ENCODE measurements at places on chromosomes 3 and 15.

DNA sequence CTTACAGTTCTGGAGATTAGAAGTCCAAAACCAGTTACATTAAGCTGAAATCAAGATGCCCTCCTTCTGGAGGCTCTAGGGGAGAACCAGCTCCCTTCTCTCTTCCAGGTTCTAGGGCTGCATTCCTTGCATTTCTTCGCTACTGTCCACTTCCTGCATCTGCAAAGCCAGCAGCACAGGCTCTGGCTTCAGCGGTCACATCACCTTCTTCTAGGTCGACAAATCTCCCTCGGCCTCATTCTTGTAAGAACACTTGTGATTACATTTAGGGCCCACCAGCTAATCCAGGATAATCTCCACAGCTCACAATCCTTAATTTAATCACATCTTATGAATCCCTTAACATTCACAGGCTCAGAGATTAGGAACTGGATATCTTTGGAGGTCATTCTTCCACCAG is 73.8 kb downstream of the MINAR1 start:
- no peak for DNase-seq

- DNase-seq: no peak
Observed at GRCh38 chr3:161498259-161498921, 1.8 kb downstream of the OTOL1 start.

- DNase-seq: no peak
Observed at GRCh38 chr15:51924156-51925068, 47.2 kb downstream of the LEO1 start.

GRCh38 chr15:89633585-89633984 is 21.7 kb downstream of the KIF7 start:
- no peak for DNase-seq

DNA sequence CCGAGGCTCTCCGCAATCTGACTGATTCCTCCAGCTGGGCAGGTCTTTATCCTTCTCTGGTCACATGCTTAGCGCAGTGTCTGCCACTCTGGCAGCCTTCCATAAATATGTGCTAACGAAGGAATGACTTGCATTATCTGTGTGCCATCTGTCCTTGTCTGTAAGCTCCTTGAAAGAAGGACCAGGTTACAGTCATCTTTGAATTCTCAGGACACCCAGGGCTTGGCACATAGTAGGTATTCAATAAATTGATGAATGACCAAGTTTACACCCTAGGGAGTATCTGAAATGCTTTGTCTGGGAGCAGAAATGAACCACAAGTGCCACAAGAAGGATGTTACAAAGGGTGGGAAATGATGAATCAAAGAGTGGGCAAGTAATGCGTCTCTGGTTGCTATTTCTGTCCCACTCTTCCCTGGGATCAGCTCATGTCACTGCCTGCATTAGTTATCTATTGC is 16.5 kb upstream of the FAM3D start:
- peak; percentile 55 for DNase-seq

DNA sequence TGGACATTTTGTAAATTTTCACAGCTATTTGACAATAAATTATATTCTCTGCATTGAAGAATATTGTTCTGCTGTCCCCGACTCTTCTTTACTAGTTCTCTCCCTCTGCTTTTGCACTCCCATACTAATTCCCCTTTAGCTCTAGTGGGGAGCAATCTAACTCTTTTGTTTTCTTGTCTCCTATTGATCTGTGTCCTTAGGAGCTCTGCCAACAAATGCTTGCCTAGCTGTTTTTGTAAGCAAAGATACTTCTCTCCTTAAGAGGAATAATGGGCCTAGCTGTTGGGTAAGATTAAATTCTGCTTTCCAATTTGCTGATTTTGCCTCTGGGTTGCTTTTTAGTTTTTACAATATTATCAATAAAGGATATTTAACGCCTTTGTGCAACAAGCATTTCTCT is 17.7 kb downstream of the ADAMTSL3 start:
- DNase-seq: no peak

GRCh38 chr3:158233791-158234190 is 123.9 kb downstream of the RSRC1 start:
- DNase-seq: no peak

- DNase-seq: no peak
Observed at GRCh38 chr15:78873793-78874765, 1.4 kb downstream of the MORF4L1 start.

DNA sequence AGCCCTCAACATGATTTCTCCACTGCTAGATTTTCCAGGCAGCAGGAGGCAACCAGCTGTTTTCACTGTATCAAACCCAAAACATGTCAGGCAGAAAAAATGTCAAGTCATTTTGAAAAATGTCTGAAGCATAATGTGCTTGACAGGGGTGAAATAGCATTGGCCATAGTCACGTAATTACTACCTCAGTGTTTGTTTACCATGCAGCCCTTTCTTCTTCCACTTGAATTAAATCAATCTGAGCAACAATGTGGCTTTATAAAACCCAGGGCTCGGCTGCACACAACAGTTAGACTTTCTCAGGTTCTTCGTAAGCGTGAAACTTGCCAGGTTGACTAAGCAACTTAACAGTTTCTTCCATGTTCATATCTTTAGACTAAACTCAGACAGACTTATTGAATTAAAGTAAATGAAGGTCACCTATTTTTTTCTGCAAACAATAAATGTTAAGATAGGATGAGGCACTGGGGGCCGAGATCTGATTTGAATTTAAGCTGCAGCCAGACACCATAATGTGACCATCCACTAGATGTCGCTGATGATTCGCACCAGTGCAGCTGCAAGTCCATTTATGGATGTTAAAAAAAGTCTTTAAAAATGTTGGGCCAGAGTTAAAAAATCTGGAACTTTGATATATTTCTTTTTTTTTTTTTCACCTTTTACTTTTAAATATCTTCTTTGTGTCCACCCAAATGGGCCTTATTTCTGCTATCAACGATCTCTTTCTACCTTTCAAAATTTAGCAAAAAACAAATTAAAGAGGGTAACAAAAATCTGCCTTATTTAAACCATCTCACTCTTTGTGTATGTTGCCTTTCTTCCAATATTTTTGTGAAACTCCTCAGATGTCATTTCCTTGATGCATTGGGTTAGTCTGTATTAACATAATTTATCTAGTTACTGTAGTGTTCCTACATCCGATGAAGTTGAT is 305.9 kb downstream of the CACNA2D3 start:
- peak; percentile 75 for DNase-seq

- no peak for DNase-seq
Observed at GRCh38 chr15:39299486-39300267, 281.2 kb upstream of the THBS1 start.

GRCh38 chr3:140863580-140864009 is 78.0 kb upstream of the SLC25A36 start:
- peak; percentile 31 for DNase-seq

DNA sequence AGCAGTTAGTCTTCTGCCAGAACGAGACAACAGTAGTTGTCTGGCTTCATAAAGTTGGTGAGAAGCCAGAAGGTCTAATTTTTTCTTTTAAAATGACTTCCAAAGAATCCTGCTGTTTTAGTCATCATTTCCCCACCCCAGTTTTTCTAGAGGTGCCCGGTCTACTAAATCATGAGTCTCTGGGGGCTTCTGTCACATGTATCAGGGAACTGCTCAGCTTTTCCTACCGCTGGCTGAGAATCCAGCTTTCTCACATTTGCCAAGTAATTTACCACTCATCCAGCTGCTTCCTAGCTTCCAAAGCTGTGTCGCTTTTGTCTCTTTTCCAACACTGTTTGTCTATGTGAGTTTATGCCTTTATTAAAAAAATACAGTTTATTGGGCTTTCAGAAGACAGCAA is 183.3 kb downstream of the NSUN3 start:
- DNase-seq: peak; percentile 44

- DNase-seq: no peak
Observed at GRCh38 chr15:39025321-39025720, 460.7 kb upstream of the RASGRP1 start.

DNA sequence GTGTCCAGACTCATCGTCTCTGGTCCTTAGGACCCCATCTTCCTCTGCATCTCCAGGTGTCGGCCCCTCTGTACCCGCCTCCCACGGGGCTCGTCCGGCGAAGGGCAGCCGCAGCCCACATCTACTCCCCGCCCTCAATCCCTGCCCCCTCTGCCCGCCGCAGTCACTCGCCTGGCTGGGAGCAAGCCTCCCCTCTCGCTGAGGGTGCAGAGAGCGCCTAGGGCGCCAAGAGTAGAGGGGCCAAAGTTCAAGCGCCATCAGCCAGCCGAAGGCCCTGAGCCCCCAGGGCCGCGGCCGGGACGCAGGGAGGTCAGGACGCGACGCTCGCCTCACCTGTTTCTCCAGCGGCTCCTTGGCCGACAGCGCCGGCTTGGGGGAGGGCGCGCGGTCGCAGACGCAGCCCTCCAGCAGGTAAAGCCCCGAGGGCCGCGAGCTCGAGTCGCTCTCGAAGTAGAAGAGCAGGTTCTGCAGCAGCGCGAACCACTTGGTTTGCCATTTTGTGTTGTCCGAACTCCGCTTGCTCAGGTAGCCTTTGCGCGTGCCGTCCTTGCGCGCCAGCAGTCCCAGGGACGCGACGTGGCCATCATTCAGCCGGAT is 592 bp downstream of the RASGRF1 start:
- no peak for DNase-seq

DNA sequence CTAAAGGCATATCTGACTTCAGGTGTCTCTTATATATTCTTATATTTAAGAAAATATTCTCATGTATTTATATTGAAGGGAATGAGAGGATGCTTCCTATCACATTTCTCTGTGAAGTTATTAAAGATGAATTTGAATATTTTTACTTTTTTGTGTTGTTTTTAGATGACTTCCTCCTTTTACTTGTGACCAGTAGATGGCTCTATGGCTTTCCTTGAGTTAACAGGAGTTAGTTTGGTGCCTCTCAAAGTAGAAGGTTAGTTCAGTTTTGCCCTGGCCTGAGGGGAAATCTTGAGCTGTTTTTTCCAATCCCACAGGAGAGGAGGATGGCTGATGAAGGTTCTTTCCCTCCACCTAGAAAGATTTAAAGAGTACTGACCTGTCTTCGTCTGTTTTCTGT is 80.7 kb downstream of the SQOR start:
- DNase-seq: no peak

DNA sequence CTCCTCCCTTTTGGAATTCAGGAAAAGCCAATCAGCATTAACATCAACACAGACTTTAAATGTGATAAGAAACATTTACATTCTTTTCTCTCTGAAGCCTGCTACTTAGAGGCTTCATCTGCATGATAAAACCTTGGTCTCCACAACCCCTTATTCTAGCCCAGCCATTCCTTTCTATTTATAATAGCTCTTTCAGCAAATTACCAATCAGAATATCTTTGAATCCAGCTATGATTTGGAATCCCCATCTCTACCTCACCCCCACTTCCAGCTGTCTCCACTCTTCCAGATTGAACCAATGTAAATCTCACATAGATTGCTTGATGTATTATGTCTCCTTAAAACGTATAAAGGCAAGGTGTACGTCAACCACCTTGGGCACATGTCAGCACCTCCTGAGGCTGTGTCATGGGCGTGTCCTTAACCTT is 139.7 kb downstream of the TUSC7 start:
- DNase-seq: no peak

DNA sequence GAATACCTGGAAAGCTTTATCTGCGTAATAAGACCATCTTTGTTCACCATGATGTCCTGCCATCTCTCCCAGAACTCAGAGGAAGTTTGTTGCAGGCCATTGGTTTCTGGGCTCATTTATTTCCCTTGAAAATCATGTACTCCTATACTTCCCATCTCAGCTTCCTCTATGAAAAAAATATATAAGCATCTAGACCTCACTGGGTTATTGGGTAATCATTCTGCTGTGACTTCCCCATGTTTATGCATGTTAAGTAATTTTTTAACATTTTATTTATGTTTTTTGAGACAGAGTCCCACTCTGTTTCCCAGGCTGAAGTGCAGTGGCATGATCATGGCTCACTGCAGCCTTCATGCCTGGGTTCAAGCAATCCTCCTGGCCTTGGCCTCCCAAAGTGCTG is 184.5 kb downstream of the ZPLD1 start:
- no peak for DNase-seq

- no peak for DNase-seq
Observed at GRCh38 chr15:84969257-84969656, 12.4 kb upstream of the PDE8A start.

DNA sequence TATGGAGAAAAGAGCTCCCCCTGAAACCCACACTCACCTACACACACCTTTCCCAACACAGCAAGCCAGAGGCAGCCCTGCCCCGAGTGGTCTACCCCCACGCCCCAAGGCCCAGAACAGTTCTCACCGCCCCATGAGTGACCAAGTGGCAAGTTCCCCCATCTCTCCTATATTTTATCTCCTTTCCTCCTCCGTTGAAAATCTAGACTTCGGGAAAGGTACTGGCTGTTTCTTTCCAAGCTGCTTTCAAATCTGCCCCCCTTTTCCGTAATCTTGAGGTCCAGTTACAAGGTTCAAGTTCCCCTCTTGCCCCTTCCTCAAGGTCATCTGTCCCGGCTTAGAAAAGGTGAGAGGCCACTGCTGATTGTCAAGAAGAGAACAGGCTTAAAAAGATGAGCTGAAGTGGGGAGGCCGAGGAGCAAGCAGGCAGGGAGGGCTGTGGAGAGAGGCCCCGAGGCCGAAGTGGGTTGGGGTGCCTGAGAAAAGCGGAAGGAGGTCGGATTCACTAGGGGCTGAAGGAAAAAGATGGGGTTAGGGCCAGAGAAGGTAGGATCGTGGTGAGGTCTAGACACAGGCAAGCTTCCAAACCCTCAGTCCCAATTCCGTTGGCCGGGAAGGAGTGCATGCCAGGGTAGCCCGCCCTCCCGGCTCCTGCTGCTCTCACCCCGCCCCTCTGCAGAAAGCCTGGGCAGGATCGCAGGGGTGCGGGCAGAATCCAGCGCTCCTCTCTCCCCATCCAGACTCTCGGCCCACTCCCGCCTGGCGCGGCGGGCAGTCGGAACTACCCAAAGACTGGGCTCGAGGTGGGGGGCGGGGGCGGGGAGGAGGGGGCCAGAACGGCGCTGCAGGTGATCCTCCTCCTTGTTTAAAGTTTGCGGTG is 1.7 kb downstream of the SEMA5B start:
- DNase-seq: peak; percentile 53

GRCh38 chr15:96170979-96171739 is 159.3 kb upstream of the NR2F2 start:
- DNase-seq: no peak

DNA sequence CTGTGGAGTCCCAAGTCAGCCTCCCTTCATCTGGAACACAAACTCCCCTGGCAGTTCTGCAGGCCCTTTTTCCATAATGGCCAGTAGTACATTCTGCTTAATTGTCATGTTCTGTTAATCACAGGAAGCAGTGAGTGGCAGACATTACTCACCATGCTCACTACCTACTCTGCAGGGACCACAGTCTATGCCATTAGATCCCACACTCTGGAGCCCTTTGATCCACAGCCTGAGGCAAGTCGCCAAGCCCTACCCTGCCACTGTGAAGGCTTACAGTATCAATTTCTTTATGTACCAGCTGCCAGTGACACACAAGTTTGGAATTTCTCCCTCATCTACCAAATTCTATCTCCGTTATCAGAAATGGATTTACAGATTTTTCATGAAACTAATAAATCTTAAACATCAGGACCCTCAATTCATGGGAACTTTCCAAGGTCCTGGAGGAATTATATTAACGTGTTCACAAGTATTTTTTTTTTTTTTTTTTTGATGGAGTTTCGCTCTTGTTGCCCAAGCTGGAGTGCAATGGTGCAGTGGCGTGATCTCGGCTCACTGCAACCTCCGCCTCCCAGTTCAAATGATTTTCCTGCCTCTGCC is 20.6 kb upstream of the WWTR1 start:
- no peak for DNase-seq

- no peak for DNase-seq
Observed at GRCh38 chr15:75008629-75009326, 13.4 kb downstream of the SCAMP5 start.
